ENCODE measurements at places on chromosomes 13 and 19.

GRCh38 chr13:106533943-106534638 lies 1.4 kb downstream of the EFNB2 start:
- peak; percentile 22 for DNase-seq

- peak; percentile 48 for DNase-seq
These were observed 20.6 kb downstream of the BRSK1 start for GRCh38 chr19:55304279-55304978.

DNA sequence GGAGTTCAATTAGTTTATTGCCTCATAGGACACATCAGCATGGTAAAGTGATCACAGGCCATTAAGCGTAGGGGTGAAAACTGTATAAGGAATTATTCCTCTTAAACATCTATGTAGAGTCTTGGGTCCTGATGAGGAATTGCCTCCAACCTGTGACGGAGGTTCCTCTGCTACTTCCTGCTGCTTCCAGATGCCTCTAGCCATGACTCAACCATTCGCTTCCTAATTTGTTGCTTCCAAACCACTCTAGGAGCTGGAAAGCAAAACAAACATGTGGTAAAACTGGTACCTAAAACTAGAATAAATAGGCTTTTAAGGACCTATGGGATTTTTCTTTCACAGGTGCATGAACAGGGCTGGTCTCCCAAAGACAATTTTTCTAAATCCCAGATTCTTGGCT lies 253.8 kb downstream of the KLF12 start:
- DNase-seq = no peak

- DNase-seq = peak; percentile 41
These were observed 333.9 kb downstream of the UQCRFS1 start for GRCh38 chr19:28878862-28879566.

DNA sequence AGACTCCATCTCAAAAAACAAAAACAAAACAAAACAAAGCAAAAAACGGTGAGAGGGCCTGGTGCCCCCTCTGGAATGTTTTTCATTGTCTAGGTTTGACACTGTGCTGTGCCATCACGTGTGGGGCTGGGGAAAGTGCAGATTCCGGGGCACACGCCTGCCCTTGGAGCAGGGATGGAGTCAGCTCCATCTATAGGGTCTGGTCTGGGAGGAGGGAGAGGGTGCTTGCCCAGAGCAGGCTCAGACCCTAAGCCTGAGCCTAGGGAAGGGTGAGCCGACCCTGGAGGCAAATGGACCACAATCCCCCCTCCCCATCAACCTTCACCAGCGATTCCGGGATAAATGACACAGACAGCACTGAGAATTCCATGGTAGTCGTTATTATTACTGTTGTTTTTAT lies 10.9 kb upstream of the ZBTB32 start:
- DNase-seq = no peak

GRCh38 chr13:113852536-113853517 lies 11.0 kb downstream of the GAS6 start:
- no peak for DNase-seq

DNA sequence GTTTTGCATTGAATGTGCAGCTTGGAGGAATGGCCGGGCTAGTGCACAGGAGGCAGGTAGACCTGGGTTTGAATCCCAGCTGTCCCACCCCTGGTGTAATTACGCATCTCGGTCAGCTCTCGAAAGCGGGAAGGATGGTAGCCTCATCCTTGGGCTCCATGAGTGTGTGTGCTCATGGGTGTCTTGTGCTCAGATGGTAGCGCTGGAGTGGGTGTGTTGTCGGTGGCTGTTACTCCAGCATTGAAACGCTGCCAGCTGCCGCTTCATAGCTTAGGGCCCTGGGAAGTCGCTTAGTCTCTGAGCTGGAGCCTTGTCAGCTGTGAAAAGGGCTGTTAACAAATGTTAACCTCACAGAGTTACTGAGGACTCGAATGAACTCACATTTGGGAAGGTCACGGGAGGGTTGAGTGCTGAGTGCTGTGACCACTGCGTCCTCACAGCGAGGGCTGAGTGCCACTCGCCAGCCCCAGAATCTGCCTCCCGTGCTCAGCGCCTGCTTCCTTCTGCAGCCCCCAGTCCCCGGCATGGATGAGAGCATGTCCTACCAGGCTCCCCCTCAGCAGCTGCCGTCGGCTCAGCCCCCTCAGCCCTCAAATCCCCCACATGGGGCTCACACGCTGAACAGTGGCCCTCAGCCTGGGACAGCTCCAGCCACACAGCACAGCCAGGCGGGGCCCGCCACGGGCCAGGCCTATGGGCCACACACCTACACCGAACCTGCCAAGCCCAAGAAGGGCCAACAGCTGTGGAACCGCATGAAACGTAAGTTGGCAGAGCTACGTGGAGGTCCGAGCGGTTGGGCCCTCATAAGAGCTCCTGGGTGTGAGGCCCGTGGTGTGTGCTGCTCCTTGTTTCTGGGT lies 5.2 kb downstream of the LENG8 start:
- DNase-seq = no peak

- no peak for DNase-seq
These were observed 168.3 kb downstream of the COL4A1 start for GRCh38 chr13:110138700-110139036.

- no peak for DNase-seq
These were observed 14.6 kb downstream of the AKAP8L start for GRCh38 chr19:15404097-15404779.

Data from germinal center (tissue), 1 donor.